ENCODE measurements at places on chromosomes 1 and 21. TPM values are rescaled to one million over a fixed set of nuclear protein-coding genes. Genes with fewer than 3 reads are reported as not detected.

DNA sequence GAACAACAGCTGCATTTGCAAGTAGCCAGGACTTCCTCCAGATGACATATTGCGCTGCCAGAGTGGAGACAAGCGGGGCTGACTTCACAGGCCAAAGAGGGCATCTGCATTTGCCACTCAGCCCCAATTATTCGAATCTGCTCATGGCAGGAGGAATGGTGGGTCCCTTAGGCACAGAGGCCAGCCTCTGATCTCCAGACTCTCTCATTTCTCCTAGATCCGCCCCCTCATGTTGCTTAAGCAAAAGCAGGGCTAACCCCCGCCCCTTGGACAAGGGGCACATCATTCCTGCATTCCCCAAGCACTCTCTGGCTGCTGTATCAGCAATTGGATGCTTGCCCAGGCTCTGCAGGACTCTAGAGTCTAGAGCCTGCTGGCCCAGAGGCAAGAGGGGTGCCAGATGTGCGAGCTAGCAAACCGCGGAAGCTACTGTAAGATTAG, 262.4 kb downstream of the ST6GALNAC3 start:
- no peak overlapping the region for H3K4me3 ChIP-seq
- no peak overlapping the region for H3K27ac ChIP-seq
- DNase-seq, result no peak
- no peaks in the 10 kb centered on the region for H3K36me3 ChIP-seq
- no peaks in the 10 kb centered on the region for H3K27me3 ChIP-seq
- H3K4me1 ChIP-seq, result peaks cover 6% of the 10 kb centered on the region

- H3K27me3 ChIP-seq, result no peaks in the 10 kb centered on the region
- H3K27ac ChIP-seq, result no peak overlapping the region
- peaks cover 9% of the 10 kb centered on the region for H3K4me1 ChIP-seq
- H3K4me3 ChIP-seq, result no peak overlapping the region
- DNase-seq, result no peak
These were observed 15.3 kb upstream of the SRSF4 start for GRCh38 chr1:29196863-29197589.

- H3K4me3 ChIP-seq, result no peak overlapping the region
- H3K36me3 ChIP-seq, result no peaks in the 10 kb centered on the region
- no peaks in the 10 kb centered on the region for H3K27me3 ChIP-seq
These were observed 210.5 kb upstream of the SPAG17 start for GRCh38 chr1:118395430-118395991.

GRCh38 chr21:44603109-44603875, 2.9 kb downstream of the KRTAP10-7 start:
- H3K36me3 ChIP-seq, result peaks cover 2% of the 10 kb centered on the region
- H3K4me3 ChIP-seq, result no peak overlapping the region
- no peak overlapping the region for H3K27ac ChIP-seq

Gene C1QC
- total RNA-seq, result not detected
